NCI-H2081 (cell line): ENCODE measurements at places on chromosomes 12 and 14.

DNA sequence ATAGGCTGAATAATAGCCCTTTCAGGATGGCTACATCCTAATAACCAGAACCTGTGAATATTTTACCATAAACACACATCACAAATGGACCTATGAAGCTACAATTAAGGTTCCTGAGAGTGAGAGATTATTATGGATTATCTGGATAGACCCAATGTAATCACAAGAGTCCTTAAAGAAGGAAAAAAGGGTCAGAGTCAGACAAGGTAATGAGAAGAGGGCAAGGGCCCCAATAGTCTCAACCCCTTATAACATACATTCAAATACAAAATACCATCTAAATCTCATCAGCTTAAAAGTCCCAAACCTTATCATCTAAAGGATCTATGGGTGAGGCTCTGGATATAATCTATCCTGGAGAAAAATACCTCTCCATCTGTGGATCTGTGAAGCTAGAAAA, 64.7 kb downstream of the GARIN6 start:
- no peak for DNase-seq

- DNase-seq, result no peak
Observed at GRCh38 chr14:94321421-94322271, 1.5 kb downstream of the SERPINA6 start.

GRCh38 chr14:58272588-58273372, 25.6 kb upstream of the ARID4A start:
- peak; percentile 30 for DNase-seq

GRCh38 chr12:125129591-125130255, 64.5 kb downstream of the AACS start:
- no peak for DNase-seq
